ENCODE measurements at places on chromosomes 4 and X.

DNA sequence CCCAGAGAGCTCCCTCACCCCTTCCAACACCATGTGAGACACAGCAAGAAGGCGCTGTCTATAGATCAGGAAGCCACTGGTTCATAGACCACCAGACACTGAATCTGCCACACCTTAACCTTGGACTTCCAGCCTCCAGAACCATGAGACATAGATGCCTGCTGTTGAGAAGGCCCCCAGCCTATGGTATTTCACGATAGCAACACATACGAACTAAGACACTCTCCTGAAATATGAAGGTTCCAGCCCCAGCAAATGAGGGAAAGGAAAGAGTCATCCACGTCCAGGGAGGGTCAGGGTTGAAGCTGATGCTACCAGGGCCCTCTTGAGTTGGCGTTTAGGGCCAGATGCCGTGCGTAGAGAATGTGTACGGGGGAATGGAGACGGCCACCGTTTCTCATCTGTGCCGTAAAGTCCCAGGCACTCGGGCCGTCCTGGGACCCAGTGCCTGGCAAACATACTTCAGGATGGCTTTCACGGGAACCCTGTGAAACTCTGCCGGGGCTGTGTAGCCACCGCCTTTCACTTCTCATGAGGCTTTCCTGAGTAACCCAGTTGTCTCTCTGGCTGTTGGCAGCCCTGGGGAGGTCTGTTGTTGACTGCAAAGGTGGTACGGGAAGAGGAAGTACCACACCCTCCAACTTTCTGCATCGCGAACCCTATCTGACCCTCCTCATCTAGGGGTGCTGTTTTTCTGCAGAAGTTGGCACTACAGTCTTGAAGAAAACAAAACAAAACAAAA, 17.7 kb upstream of the P2RY8 start:
- DNase-seq: no peak

- DNase-seq: no peak
Measured at GRCh38 chr4:185837415-185838103, 25.6 kb upstream of the SORBS2 start.

DNA sequence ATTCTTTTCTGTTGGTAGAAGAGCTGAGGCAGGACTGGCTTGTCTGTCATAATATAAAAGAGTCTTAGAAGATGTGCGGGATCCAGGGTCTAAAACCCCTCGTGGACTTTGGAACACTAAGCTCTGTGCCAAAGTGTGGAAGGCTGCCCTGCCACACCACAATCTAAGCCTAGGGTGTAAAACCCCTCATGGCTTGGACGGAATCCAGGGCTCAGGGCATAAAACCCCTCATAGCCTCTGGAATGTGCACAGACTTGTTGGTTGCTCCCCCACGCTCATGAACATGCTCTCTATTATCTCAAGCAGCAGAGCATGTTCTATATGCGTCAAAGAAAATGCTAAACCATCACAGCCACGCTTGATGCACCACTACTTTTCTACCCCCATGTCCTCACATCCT, 483.6 kb downstream of the GABRG1 start:
- no peak for DNase-seq

GRCh38 chr4:7772711-7773385, 166.8 kb downstream of the AFAP1 start:
- DNase-seq: no peak

- no peak for DNase-seq
Measured at GRCh38 chrX:14051416-14051815, 21.7 kb upstream of the GEMIN8 start.

DNA sequence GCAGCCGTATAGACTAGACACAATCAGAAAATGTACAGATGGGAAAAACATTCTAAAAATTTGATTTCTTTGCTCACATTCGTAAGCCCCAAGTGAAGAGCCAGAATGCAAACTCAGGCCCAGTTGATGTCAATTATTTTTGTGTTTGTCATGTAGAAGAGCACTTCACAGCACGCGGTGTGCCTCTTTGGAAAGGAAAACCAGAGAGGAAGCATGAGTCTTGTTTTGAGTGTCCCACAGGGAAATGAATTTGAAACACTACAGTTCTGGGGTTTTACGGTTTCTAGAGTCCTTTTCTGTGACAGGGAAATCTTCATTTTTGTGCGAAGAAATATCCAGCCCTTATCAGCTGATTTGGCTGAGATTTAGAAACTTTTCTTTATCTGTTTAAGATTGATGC, 554.6 kb upstream of the BOD1L1 start:
- no peak for DNase-seq

- DNase-seq: no peak
Measured at GRCh38 chr4:105107095-105107856, 39.4 kb upstream of the TET2 start.

- DNase-seq: no peak
Measured at GRCh38 chr4:78542373-78542772, 9.2 kb upstream of the ANXA3 start.

GRCh38 chr4:112910109-112910736, 139.2 kb upstream of the ANK2 start:
- DNase-seq: no peak

- DNase-seq: no peak
Measured at GRCh38 chr4:108383157-108383556, 214.4 kb upstream of the LEF1 start.

- DNase-seq: no peak
Measured at GRCh38 chrX:145502670-145503069, 255.4 kb downstream of the SPANXN1 start.

- DNase-seq: no peak
Measured at GRCh38 chrX:65999563-66000148, 40.2 kb downstream of the VSIG4 start.

GRCh38 chr4:14596904-14597303, 405.4 kb upstream of the CPEB2 start:
- no peak for DNase-seq

Data from thoracic aorta (tissue), 2 donors.